Heart right ventricle (tissue), 16 donors: ENCODE measurements at places on chromosomes 11 and 22. TPM values are rescaled to one million over a fixed set of nuclear protein-coding genes. Genes with fewer than 3 reads are reported as not detected.

SF3B2 gene
- 62.0 TPM for total RNA-seq

DNAJB7 gene
- not detected for total RNA-seq

LMO1 gene
- 2.1 TPM for total RNA-seq

TSGA10IP gene
- not detected for total RNA-seq

PDGFD gene
- 9.9 TPM for total RNA-seq

SYVN1 gene
- 31.4 TPM for total RNA-seq

ANO5 gene
- 66.6 TPM for total RNA-seq

PKDREJ gene
- total RNA-seq: 0.13 TPM

SYT12 gene
- total RNA-seq: not detected

TRIM6 gene
- 1.3 TPM for total RNA-seq

TMEM45B gene
- total RNA-seq: 0.11 TPM

GAS2 gene
- 16.0 TPM for total RNA-seq

CBX7 gene
- 75.7 TPM for total RNA-seq

DCHS1 gene
- 8.5 TPM for total RNA-seq

TRIM29 gene
- total RNA-seq: not detected

DUSP8 gene
- 25.4 TPM for total RNA-seq

SPON1 gene
- total RNA-seq: 6.3 TPM

SLC7A4 gene
- not detected for total RNA-seq

PLEKHB1 gene
- 13.4 TPM for total RNA-seq

DRD2 gene
- not detected for total RNA-seq

MTFP1 gene
- 5.9 TPM for total RNA-seq

GAB2 gene
- 21.4 TPM for total RNA-seq

SCN4B gene
- 12.5 TPM for total RNA-seq

P4HA3 gene
- not detected for total RNA-seq

BBOX1 gene
- not detected for total RNA-seq
